NCI-H146 (cell line): ENCODE measurements at places on chromosomes 7 and 10.

DNA sequence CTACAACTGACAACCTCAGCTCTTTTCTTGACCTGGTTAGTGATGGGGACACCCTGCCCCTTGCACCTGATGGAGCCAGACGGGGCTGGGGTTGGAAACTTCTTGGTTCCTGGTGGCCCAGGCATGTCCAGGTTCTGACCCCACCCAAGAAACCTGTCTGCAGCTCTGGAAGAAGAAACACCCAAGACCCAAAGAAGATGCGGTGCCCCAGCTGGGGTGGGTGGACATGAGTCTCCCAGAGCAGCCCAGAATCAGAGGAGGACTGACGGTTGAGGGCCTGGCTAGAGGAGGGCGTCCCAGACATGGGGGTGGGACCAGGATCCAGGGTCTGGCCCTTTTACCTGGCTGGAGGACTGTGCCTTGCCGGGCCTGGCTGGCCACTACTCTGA, 202.4 kb downstream of the GLRX3 start:
- DNase-seq: no peak

GRCh38 chr10:63548860-63549259, 27.7 kb downstream of the REEP3 start:
- DNase-seq: no peak

- DNase-seq: no peak
Observed at GRCh38 chr7:107309296-107309695, 140.5 kb downstream of the HBP1 start.

GRCh38 chr10:25257646-25258045, 82.8 kb downstream of the GPR158 start:
- DNase-seq: no peak

- no peak for DNase-seq
Observed at GRCh38 chr7:150375662-150376521, 3.2 kb upstream of the ZNF775 start.

GRCh38 chr10:6011558-6011957, 34.2 kb upstream of the IL15RA start:
- no peak for DNase-seq

GRCh38 chr10:109889867-109890266, 33.4 kb downstream of the XPNPEP1 start:
- DNase-seq: no peak

- no peak for DNase-seq
Observed at GRCh38 chr10:81963606-81964005, 88.6 kb downstream of the NRG3 start.

DNA sequence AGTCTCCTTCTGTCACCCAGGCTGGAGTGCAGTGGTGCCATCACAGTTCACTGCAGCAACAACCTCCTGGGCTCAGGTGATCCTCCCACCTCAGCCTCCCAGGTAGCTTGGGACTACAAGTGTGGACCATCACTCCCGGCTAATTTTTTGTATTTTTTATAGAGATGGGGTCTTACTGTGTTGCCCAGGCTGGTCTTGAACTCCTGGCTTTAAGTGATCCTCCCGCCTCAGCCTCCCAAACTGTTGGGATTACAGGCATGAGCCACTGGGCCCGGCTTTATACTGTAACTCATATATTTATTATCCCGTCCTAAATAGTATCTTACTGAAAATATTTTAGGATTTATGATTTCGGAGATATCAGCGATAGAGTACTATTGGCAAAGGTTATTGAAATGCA, 10.9 kb downstream of the EIF4H start:
- DNase-seq: no peak

GRCh38 chr10:128606055-128606454, 479.8 kb upstream of the MKI67 start:
- no peak for DNase-seq

GRCh38 chr7:19016140-19016539, 101.3 kb downstream of the TWIST1 start:
- no peak for DNase-seq

- DNase-seq: no peak
Observed at GRCh38 chr7:16655394-16655793, 9.4 kb downstream of the BZW2 start.

- no peak for DNase-seq
Observed at GRCh38 chr7:92697012-92697411, 106.8 kb upstream of the FAM133B start.

- DNase-seq: no peak
Observed at GRCh38 chr10:118873091-118873737, 118.4 kb upstream of the CACUL1 start.

GRCh38 chr7:2515424-2516193, 4.0 kb upstream of the LFNG start:
- DNase-seq: no peak

GRCh38 chr10:12844811-12845483, 156.6 kb downstream of the CCDC3 start:
- no peak for DNase-seq

DNA sequence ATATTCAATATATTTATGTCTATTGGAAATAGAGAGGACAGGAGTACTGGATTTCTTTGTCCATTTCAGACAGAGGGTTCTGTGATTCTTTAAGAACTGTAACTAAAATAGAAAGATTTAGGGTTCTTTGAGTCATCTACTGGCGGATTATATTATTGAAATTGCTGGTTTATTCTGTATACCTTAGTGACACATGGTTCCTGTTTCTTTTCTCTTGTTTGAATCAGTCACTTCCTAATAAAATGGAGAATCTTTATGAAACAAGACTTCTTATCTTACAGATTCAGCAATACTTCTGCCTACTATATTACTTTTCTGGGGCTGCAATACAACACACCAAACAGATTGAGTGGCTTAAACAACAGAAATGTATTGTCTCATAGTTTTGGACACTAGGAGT, 20.8 kb upstream of the ZNF800 start:
- DNase-seq: no peak

- no peak for DNase-seq
Observed at GRCh38 chr7:5344342-5344741, 61.6 kb downstream of the SLC29A4 start.

DNA sequence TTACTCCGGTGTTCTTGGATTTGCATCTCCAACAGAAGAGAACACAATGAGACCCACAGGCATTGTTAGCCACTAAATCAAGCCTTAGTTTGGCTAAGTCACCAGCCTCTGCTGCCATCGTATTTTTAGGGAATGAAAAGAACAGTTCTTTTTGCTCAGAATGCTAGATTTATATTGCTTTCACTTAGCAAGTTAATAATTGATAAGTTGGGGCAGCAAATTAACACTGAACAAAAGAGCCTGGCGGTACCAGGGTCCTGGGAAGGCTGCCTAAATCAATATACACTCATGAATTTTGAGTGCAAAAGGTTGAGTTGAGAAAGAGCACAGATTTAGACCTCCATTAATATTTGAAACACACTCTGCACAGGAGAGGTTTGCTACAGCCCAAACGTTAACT, 767.7 kb downstream of the TYW1 start:
- no peak for DNase-seq

GRCh38 chr10:49360271-49361177, 35.4 kb downstream of the DRGX start:
- DNase-seq: no peak

GRCh38 chr10:69644658-69645295, 14.7 kb downstream of the FAM241B start:
- DNase-seq: peak; percentile 14

GRCh38 chr7:157386979-157387800, 50.4 kb downstream of the DNAJB6 start:
- DNase-seq: peak; percentile 43

- DNase-seq: no peak
Observed at GRCh38 chr7:32263611-32264010, 193.4 kb upstream of the PDE1C start.

DNA sequence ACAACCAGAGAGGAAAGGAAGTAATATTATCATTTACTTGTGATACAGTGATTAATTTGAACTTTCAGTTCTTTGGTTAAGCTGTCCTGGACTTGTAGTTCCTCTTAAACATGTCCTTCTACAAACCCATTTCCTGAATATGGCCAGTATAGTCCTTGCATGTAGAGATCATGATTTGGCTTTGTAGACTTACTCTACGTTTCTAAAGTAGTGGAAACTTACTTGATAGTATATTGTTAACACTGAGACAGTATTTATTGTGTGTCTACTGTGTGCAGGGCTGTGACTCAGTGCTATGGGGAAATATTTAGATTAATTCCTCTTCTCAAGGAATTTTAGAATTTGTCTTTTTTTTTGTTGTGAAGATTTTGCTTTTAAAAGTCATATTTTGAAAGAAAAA, 109.5 kb downstream of the NRF1 start:
- no peak for DNase-seq

DNA sequence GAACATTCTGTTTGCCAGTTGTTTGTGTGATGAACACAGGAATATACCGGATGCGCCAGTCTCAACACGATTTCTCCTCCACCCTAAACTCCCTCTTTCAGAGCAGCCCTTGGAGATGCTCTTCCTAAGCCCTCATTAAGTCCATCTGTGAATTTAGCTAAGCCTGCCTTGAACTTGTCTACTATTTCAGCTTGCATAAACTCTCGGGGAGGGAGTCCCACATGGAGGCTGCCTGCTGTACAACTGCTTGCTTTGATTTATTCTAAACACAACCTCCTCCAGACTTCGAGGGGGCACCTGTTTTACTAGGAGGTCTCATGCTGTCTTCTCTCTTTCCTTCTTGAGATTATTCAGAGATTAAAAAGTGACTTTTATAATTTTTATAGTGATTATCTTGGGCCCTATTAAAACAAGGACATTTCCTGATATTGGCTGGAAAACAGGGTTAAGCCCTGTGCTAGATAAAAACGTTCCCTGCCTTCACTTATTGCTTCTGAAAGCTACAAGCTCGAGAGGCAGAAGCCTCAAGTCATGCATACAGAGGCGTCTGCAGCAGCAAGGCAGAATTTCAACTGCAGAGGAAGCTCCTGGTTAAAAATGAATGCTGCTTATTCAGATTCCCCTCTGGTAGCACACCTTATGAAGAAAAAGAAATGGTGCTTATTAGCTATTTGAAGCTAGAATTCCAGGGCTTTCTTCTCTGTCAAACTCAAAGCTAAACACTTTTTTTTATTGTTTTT, 174.3 kb downstream of the FANK1 start:
- no peak for DNase-seq

DNA sequence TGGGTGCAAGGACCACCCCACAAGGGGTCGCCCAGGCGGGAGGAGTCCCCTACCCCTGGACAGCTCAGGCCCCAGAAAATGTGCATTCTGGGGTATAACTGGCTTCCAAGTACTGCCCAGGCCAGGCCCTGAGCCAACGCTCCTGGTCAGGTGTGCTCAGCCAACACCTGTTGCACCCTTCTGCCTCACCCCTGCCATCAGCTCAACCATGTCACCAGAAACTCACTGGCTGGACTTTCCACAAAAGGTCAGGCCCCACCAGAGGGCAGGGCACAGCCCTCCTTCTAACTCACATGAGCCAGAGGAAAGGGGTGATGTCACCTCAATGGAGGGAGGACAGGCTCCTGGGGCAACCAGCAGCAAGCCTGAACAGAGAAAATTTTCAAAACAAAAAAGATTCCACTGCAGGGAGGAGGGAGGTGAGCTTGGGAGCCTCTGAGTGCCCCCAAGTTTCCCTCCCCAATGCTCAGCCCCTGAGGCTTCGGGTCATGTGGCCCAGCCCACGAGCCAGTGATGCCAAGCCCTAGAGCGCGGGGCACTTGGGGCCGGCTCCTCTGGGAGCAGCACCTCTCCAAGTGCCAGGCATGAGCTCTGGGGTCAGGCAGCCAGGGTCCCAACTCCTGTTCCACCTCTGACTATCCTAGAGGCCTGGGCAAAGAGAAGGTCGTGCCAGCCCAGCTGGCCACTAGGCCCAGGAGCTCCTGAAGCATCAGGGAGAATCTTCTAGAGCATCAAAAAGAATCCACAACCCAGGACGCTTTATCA, 2.2 kb downstream of the OGDHL start:
- DNase-seq: no peak

- DNase-seq: no peak
Observed at GRCh38 chr10:45653454-45653853, 19.1 kb downstream of the ZFAND4 start.

DNA sequence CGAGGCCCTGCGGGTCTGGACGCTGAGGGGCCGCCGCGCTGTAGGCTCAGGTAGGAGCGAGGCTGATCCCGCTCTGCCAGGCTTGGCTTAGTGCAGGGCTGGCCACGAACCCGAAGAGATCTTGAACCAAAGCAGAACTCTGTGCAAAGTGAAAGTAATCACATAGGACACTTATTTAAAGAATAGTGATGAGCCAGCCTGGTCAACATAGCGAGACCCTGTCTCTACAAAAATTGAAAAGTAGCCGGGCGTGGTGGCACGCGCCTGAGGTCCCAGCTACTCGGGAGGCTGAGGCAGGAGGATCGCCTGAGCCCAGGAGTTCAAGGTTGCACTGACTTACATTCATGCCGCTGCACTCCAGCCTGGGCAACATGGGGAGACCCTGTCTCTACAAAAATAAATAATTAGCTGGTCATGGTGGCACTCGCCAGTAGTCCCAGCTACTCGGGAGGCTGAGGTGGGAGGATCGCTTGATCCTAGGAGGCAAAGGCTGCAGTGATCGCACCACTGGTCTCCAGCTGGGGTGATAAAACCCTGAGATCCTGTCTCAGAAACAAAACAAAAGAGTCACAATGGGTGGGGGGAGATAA, 541 bp downstream of the ZSCAN25 start:
- DNase-seq: no peak

DNA sequence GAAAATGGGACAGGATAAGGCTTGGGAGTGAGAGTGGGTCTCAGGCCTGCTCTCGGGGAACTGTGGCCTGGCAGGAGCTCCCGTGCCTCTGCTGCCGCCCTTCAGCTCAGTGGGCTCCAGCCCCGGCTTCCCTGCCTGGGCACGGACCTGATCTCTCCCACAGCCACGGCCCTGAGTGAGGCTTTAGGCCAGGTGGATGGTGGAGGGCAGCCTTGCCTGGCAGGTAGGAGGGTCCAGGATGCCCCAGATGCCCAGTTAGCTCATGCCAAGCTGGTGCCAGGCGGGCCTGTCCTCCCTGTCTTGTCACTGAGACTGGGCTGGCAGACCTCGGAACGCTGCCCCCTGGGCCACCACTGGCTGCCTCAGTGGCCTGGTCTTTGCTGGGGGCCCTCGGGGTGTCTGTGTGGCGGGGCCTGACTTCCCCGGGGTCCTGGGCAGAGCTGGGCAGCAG, 116.6 kb downstream of the INPP5A start:
- DNase-seq: no peak

DNA sequence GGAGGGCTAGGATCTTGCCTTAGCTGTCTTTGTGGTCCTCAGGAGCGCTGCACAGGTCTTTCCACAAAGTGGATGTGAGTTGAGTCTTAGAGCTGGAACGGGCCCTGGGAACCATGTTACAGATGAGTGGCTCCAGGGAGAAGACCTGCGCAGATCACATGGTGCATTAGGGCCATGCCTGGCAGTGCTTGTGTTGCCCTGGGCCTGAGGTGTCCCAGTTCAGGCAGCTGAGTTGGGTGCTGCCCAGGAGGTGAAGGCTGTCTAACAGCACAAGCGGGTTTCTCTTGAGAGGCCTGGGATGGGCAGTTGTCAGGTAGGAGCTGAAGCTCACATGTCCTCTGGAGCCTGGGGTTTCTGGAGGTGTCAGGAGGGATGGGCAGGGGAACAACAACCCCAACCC, 33.7 kb upstream of the ANKRD2 start:
- DNase-seq: no peak
